Stimulated activated CD8-positive, alpha-beta memory T cell treated with anti-CD3 and anti-CD28 coated beads, Interleukin-4, amount 100 ng/mL, for 1 hour (primary cell): ENCODE measurements at places on chromosomes 6 and 20.

- DNase-seq: no peak
These were observed 26.7 kb downstream of the NTSR1 start for GRCh38 chr20:62735331-62735821.

GRCh38 chr20:59779656-59780380 lies 153.6 kb downstream of the SYCP2 start:
- DNase-seq: no peak

DNA sequence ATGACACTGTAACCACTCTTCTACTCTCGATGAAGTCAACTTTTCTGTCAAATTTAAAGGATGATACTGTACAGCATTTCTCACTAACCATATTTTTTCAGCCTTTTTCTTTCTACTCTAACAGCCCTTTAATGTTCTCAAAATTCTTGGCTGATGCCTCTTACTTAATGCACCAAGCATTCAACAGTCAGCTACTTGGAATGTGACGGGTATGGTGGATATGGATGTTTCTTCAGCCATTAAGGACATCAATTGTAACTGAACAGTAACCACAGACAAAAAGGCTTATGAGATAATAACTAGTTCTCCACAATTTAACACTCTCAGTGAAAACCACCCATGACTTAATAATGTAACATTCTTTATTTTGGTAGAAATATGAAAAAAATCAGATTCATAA lies 467.2 kb upstream of the ZNF337 start:
- DNase-seq: no peak

GRCh38 chr6:39980839-39981580 lies 46.7 kb upstream of the MOCS1 start:
- no peak for DNase-seq

GRCh38 chr6:98287876-98288275 lies 546.5 kb upstream of the POU3F2 start:
- DNase-seq: no peak

DNA sequence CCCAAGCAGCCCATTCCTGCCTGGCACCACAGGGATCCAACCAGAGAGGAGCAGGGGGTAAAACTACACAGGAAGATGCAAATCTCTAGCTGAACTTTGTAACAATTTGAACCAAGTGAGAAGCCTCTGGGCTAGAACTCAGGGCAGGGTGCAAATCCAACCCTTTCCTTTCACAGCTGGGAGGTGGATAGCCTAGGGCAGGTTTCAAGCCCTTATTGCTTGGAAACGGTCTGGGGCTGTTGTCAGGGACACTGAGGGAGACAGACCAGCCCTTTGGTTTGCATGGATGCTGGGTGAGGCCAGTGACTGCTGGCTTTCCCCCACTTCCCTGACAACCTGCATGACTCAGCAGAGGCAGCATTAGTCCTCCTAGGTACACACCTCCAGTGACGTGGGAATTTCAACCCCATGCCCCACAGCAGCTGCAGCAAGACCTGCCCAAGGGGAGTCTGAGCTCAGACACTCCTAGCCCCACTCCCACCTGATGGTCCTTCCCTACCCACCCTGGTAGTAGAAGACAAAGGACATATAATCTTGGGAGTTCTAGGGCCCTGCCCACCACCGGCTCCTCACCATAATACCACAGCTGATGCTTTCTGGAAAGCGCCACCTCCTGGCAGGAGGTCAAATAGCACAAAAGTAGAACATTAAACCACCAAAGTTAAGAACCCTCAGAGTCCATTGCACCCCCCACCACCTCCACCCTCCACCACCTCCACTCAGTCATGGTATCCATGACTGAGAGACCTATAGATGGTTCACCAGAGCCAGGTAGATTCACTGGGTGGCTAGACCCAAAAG lies 797.7 kb upstream of the MAN1A1 start:
- no peak for DNase-seq

- DNase-seq: peak; percentile 41
These were observed 9.0 kb downstream of the ATF6B start for GRCh38 chr6:32118782-32119628.

DNA sequence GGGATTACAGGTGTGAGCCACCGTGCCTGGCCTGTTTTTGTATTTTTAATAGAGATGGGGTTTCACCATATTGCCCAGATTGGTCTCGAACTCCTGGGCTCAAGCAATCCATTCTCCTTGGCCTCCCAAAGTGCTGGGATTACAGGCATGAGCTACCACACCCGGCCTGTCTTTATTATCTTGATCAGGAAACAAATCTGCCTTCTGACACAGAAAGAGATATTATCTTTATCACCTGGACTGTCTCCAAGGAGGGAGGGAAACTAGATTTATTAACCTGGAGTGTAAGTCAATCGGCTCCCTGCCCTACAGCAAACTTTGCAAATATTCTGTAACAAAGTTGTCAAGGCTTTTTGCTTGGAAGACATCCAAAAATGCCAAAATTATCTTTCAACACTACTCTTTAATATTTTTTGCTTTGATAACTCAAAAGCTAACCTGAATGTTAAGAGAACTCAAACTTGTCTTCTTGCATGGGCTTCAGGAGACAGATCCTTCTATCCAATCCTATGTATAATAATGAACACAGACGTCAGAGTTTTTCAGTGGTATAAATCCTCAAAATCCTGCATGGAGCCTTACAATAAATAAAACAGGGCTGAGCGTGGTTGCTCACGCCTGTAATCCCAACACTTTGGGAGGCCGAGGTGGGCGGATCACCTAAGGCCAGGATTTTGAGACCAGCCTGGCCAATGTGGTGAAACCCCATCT lies 85.0 kb upstream of the LOC128125822 start:
- no peak for DNase-seq

GRCh38 chr20:32515631-32516101 lies 69.5 kb downstream of the NOL4L start:
- no peak for DNase-seq

DNA sequence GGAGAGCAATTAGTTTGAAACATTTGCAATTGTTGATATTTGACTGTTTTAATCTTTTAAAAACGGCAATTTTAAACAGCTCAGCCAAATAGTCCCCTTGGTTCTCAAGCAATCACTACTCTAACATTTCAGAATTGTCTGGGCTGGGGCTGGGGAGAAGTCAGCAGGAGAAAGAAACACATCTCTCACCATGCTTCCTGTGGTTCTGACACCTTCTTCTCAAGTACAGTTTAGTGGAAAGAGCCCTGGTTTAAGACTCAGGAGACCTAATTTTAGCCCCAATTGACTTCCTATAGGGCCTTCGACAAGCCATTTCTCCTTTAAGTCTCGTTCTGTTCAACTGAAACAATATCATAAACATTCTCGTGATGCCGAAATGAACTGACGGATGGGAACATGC lies 168.4 kb upstream of the CDYL start:
- no peak for DNase-seq

- DNase-seq: no peak
These were observed 96.0 kb upstream of the LOC128125822 start for GRCh38 chr6:63476302-63476701.

DNA sequence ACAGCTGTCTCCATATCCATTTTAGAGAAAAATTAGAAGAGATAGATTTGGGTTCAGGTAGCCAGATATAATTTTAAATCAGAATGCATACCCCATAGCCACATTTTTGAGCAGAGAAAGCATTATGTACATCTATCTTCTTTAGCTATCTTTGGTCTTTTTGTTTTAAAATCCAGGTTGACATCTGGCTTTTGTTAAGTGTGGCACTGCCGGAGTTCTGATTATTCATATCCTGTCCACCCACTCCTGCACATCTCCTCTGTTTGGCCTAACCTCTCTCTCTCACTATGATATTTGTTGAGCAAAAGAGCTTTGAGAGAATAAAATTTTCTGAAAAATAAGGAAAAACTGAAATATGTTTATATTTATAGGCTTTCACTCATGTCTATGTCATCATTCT lies 189.7 kb downstream of the PACRG start:
- no peak for DNase-seq

DNA sequence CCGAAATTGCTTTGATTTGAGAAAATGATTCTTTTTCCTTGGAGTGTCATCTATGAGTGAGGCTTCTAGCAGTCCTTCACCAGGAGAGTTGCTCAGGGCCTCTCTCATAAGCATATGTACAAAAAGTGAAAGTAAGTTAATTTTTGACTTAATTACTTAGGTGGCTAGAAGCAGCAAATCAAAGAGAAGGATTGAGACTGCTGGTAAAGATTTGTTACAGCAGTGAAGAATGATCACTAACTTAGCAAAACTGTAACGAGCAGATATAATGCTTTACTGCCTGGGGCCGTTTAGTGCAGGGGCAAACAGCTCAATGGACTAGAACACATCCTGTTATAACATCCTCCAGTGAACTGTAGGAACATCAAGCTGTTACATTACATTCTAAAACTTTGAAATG lies 167.8 kb upstream of the RIPOR2 start:
- DNase-seq: no peak

DNA sequence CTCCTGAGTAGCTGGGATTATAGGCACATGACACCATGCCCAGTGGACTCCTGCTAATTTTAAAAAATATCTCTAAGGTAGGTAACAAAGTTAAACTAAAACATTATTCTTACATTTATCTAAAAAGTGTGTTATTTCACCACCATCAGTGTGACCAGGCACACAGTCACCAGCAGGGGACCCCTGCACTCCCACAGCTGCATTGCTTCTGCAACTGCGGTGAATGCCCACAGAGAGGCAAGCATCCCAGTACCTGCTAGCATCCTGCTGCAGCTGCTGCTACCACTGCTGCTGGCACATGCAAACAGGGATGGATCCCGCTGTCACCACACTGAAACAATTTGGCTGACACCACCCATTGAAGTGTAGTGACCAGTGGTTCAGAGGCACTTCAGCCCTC lies 21.9 kb upstream of the EPB41L2 start:
- DNase-seq: no peak

DNA sequence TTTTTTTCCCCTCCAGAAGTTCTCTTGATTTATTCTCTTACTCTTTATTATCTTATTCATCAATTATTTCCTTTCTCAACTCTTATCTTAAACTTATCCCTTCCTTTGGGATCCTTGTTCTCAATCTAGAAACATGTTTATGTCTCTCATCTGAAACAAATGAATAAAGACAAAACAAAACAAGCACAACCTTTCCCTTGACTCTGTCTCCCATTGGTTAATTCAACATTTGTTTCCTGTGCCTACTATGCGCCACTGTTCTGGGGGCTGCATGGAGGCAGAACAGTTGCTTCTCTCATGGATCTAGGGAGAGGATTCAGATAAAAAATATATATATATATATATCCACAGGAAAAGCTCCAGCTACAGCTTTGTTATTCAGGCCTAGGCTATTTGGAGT lies 5.2 kb upstream of the MRAP2 start:
- DNase-seq: no peak

- DNase-seq: no peak
These were observed 54.6 kb upstream of the FNDC1 start for GRCh38 chr6:159114569-159114968.

GRCh38 chr20:56722042-56722441 lies 92.9 kb downstream of the TFAP2C start:
- no peak for DNase-seq

DNA sequence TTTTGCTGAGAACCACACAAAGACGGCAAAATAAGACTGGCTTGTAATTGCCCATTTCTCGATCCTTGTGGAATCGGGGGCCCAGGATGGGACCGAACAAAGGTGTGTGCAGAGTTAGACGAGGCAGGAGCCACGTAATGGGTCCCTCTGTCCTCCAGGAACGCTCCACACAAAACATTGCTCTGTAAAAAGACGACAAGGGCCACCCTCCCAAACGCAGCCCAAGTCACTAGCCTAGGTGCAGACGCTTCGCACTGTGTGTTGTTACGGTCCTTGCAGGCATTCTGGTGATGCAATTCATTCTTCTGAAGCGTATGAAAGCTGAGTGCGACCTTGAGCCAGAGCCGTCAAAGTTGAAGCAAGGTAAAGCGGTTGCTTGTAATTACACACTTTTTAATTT lies 363.4 kb downstream of the TAF4 start:
- no peak for DNase-seq

DNA sequence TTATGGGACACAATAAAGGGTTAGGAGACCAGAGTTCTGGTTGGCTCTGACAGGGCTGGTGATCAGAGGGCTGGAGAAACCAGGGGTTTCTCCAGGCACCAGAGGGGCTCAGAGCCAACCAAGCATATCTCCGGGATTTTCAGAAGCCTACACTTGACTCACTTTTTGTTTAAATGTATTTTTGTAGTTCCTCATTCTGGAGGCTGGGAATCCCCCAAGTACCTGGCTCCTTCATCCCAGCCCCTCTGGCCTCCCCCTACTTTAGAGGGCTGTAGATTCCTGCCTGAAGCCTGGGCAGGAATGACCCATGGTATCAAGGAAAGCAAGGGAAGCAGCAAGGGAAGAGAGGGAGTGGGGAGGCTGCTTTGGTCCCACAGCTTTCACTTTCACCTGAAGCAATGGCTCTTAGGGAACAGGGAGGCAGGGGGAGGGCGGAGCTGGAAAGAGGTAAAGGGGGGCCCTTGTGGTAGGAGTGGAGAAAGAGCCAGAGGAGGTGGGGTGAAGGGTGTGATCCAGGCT lies 973 bp downstream of the CD40 start:
- no peak for DNase-seq

DNA sequence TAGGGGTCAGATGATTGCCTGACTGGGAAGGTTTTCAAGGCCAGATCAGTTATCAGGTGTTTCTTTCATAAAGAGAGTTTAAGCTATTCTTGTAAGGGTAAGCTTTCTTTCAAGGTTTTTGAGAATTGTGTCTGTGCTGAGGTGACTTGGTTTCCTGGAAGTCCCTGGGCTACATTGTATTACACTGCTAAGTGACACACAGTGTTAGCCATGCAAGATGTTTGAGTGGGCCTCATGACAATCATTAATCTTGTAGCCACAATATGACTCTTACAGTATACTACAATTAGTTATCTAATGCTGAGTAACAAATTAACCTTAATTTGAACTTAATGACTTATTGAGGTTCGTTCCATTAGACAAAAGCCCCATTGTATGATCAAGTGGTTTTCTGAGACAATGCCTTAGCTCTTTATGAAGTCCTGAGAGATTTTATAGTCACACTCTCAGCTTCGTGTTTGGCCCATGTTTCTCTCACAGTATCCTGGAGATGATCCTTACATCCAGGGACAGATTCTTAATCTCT lies 186.7 kb downstream of the RPS12 start:
- DNase-seq: no peak

GRCh38 chr6:108955329-108955949 lies 107.2 kb downstream of the ARMC2 start:
- DNase-seq: no peak

GRCh38 chr6:168377484-168377855 lies 57.9 kb upstream of the DACT2 start:
- DNase-seq: no peak

DNA sequence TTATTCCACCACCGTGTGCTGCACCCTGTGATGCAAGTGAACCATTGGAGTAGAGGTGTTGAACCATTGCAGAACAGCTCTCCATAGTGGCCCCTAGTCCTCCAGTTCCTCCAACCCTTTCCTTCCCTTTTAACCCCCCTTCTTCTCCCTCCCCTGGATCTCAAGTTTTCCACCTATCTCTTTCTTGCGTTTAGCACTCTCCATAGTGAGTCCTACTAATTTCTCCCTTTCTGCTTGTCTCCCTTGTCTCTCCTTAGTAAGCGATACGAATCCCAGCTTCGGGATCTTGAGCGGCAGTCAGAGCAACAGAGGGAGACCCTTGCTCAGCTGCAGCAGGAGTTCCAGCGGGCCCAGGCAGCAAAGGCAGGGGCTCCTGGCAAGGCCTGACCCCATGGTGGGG lies 1.1 kb downstream of the PFDN6 start:
- DNase-seq: no peak
